ENCODE measurements at places on chromosomes 1 and 21.

DNA sequence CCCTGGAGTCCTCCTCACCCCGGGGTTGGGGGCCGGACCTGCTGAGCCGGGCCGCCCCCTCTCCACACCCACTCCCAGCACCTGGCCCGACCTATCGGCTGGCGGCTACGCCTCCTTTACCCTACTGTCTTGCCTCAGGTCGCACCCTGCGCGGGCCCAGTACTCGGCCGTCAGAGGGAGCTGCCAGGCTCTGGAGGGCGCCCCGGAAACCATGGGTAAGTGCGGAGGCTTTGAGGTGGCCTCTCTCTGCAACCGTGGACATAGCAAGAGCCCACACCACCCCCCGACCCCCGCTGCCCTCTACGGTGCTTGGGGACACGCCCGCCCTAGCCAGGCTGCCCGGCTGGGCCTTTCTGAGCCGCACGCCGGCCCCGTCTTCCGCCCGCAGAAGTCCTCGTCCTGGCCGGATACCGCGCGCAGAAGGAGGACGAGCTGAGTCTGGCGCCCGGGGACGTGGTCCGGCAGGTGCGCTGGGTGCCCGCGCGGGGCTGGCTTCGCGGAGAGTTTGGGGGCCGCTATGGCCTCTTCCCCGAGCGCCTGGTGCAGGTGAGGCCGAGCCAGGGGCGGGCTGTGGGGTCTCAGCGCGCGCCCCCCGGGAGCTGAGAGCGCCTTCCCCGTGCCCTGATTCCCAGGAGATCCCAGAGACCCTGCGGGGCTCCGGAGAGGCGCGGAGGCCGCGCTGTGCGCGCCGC is at the start of gene SH3D21:
SH3D21 (plus strand) TSS at position 159 of the 692 bp plus-strand sequence; CDS start at position 212, 53 bp downstream.
- peak; percentile 52 for DNase-seq

DNA sequence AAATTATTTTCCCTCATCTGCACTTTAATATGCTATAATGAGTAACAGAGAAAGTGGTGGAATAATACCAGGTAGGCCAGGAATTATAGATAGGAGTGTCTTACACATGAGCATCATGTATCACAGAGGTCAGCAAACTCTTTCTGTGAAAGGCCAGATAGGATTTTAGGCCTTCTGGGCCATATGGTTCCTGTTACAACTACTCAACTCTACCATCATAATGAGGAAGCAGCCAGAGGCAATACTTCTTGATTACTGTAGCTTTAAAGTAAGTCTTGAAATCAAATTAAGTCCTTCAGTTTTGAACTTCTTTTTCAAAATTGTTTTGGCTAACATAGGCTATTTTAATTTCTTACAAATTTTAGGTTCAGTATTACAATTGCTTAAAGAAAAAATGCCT is 32.1 kb upstream of the IGSF3 start:
- no peak for DNase-seq

DNA sequence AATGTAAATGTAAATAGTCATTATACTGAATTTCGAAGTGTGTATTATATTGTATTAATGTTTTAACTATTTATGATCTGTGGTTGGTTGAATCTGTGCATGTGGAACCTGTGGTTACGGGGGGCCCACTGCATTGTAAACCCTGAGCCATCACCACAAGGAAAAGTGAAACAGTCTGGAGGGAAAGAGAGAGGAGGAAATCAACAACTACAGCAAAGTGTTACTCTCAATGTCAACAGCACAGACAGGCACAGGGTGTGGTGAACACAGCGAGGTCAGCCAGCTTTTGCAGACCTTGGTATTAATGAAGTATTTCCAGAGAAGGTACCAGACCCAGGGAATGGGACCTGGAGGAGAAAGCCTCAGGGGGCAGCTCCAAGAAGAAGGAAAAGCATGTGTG is 37.1 kb upstream of the BACE2 start:
- no peak for DNase-seq

- DNase-seq: no peak
Measured at GRCh38 chr1:2192031-2192995, 2.3 kb downstream of the FAAP20 start.

DNA sequence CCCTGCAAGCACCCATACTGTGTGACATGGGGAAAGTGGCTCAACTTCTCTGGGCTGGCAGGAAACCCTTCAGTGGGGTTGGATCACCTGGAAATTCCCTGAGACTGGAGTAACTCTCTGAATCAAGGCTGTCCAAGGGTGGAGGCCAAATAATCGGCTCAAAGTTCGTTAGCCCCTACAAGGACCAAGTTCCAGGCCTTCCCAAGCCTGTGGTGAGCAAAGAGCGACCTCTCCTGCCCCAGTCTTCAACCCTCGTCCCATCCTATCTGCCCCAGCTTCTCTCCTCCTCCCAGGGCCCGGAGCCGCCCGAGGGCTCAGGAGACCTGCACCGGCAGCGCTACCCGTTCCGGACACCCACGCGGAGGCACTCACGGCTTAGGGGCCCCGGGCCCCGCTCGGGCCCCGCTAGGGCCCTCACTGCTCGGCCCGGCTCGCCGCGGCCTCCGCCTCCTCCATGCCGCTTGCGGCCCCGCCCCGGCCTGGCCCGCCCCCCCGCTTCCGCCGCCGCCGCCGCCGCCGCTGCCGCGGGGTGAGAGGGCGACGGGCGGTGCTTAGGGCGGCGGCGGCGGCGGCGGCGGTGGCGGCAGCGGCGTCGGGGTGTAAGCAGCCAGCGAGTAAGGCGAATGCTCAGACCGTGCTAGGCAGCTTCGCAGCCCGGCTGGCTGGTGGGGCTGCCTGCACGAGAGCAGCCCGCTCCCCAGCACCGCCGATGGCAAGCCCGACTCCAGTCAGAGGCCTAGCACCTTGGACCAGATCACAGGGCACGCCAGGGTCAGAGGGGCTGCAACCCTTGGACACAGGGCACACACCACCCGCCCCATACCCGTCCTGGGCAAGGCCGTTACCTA is at the start of gene POMGNT1:
POMGNT1 (minus strand) TSS at position 471 of the 848 bp plus-strand sequence. CDS start 613 bp downstream, outside the sequence.
- DNase-seq: peak; percentile 81

GRCh38 chr1:219676012-219676765 is 63.3 kb upstream of the ZC3H11B start:
- no peak for DNase-seq
